ENCODE measurements at places on chromosomes 12 and 14. TPM values are rescaled to one million over a fixed set of nuclear protein-coding genes. Genes with fewer than 3 reads are reported as not detected.
A peak's percentile ranks its signal among the peaks of the same experiment; 100 is the strongest.

PPP4R4 gene
- total RNA-seq = 0.63 TPM

COL2A1 gene
- total RNA-seq = not detected

DBX2 gene
- total RNA-seq = not detected

GPD1 gene
- 0.16 TPM for total RNA-seq

CLEC12A gene
- total RNA-seq = 0.47 TPM

GARIN6 gene
- not detected for total RNA-seq

EIF2B1 gene
- total RNA-seq = 61.8 TPM

IFNG-AS1 gene
- total RNA-seq = 0.25 TPM

- no peak for DNase-seq
These were observed 6.7 kb upstream of the DNAAF2 start for GRCh38 chr14:49641697-49642129.

DNA sequence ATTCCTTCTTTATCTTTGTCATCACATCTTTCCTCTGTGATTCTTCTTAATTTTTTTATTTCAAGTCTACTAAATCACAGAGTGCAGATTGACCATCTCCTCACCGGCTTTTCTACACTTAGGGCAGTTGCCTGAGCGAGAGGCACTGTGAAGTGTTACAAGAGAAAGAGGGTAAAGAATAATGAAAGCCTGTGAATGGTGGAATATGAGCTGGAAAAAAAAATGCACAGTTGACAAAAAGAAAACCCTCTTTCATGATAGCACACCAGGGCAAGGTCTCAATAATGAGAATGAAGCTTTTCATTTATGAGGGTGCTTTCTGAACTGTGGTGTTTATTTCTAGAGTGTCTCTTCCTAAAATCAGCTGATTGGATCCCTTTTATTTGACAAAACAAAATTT lies 106.2 kb upstream of the PDE3A start:
- DNase-seq = no peak

DNA sequence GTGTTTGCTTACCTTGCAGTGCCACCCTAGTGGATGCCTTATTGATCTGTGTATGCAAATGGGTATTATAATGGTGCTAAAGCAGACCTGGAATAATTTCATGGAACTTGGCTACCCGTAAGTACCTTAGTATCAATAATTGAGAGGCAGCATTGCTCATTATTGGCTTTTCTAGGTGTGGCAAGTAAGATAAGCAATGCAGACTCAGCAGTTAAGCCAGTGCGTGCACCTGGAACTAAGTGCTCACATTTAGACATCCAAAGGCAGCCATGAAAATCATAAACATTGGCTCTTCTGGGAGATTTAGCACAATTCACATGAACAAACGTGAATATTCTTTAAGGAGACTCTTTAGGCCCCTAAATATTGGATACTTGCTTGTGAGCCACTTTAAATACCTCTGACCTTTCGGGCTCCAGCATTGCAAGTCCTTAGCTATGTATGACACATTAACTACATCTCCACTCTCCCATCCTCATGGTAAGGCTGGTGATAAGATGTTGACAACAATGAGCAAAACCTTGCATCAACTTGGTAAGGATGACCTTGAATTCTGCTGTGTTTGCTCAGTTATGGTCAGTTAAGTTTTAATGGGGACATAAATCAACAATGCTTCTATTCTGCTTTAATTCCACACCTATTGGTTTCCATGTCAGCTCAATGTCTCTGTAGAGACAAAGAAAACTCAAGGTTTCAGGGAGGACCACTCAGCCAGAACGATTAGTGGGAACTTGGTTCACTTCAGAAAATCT lies 112.0 kb downstream of the SLC5A8 start:
- no peak for DNase-seq

- DNase-seq = no peak
These were observed 52.9 kb upstream of the CAPRIN2 start for GRCh38 chr12:30807695-30808034.

DNA sequence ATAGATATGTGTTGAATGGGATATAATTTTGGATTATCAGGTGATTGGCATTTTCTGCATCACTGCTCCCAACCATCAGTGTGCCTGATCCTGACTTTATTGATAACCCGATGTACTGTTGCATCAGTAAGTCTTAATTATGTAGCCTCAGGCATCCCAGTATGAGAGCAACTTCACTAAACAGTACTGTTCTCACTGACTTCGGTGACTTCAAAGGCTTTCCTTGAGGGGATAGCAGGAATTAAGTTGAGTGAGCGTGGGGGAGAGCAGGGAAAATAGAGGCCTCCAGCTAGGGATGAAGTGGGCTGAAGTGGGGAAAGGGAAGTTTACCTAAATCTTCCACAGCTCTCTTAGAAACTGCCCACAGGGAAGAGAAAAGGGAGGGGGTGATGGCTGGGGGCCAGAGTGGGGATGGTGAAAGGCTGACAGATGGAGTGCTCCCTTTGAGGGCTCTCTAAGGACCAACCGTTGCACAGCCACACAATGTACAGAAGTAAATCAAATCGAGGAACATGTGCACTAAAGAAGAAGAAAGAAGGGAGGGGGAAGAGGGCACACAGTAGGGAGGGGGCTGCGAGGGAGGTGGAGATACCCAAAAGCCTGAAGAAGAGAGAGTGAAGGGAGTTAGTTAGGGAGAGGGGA lies 10.7 kb upstream of the NEUROD4 start:
- no peak for DNase-seq

DNA sequence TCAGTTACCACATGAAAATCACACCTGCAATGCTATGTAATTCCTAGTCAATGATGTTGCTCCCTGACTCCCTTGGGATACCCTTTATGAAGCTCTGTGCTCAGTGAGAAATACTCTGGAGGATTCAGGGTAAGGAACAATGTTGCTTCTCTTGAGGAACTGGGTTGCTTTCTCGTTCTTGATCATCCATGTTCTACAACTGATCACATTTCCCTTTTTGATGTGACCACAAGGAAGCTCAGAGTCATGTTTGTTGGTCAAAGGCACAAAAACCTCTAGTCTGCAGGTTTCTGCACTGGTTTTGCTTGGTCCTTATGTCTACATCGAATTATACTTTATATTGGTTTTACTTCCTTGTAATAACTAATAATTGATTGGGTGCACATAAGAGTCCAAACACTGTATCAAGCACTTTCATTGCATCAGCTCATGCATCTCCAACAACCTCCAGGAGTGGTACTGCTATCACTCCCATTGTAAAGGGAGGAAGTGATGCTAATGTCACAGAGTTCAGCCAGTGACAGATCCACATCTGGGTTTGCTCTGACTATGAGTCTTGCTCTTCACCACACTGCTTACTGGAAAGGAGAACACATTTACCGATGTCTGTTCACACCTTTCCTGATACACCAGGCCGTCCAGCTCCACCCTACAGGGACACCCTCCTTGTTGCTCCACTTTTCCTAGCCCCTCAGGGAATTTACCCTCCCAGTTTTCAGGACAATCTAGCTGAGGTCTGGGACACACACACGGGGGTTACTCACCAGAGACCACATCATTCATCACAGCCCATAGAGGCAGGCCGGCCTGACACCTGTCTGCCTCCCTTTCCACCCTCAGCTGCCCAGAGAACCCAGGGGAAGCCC lies 41.0 kb downstream of the CMKLR1 start:
- DNase-seq = no peak

GRCh38 chr14:29274890-29275596 lies 508.5 kb downstream of the FOXG1 start:
- no peak for DNase-seq

DNA sequence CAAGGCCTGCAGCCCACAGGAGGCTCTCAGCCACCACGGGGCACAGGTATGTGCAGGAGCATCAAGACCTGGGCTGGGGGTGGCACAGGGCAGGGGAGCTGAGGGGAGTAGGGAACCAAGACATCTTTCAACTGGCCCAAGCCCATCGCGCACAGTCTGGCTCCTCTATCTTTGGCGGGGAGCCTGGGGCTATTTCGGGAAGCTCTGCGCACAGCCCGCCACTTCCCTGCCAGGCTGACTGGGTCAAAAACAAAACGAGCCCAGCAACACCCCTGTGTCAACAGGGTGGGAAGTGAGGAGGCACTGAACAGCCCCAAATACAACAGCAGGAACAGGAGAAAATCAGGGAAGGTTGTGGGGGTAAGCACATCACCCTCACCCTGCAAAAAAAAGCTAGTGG lies 83.9 kb downstream of the ARL6IP4 start:
- no peak for DNase-seq

- no peak for DNase-seq
These were observed 5.9 kb downstream of the LAG3 start for GRCh38 chr12:6778217-6778573.

DNA sequence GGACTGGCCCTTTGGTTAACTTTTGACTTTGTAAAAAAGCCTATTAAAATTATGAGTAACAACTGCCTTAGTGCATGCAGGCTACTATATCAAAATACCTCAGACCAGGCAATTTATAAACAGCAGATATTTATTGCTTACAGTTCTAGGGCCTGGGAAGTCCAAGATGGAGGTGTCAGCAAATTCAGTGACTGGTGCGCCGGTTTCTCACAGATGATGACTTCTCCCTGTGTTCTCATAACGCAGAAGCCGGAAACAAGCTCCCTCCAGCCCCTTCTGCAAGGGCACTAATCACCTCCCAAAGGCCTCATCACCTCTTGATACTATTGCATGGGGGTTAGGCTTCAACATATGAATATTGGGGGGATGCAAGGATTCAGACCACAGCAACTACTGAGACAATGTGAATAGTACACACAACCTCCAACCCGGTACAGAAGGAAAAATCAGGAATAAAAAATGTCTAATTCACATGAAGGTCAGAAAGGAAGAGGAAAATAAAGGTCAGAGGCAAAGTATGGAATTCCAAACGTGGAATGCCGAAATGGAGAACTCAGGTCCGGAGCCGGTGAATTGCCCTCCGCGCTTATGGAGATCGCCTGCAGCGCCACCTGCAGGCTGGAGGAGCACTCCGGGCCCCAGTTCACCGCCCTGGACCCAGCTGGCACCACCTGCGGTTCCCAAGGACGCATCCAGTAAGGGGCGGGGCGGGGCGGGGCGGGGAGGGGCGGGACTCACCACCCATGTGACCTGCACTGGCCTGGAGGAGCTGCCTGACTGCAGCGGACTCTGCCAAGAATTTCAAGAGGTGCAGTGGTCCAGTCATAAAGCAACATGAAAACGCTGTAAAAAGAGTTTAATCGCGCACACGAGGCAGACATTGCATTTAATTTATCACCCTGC lies 203.4 kb downstream of the KIF26A start:
- peak; percentile 59 for DNase-seq

DNA sequence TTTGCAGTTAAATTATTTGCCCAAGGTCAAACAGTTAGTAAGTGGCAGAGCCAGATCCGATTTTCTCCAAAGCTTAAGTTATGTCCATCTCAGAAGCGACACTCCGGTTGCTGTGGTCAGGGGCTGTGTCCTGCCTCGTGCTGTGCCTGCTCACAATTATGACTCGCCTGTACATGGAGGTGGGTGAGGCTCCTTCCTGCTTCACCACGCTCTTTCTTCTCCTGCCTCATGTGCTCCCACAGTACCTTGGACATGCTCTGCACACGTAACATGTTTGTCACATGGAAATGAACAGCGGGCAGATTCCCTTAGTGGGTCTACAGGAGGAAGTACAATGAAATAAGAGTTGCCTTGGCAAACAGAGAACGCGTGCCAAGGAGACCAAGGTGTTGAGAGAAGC lies 62.2 kb upstream of the CCND2 start:
- no peak for DNase-seq

DNA sequence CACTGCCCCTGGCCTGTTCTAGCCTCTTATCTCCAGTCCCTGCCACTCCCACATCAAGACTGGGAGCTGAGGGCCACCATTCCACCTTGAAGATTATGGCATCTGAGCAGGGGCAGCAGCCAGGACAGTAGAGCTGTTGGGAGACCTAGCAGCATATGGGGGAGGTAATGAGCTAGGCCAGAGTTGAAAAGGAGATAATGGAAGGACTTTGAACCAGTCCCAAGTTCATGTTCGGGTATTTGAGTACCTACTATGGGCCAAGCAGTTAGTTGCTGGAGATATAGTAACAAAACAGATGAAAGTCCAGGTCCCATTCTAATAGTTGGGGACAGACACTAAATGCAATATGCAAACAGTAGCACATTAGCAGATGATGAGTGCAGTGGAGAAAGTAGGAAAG lies 151.5 kb downstream of the PLXNC1 start:
- no peak for DNase-seq

DNA sequence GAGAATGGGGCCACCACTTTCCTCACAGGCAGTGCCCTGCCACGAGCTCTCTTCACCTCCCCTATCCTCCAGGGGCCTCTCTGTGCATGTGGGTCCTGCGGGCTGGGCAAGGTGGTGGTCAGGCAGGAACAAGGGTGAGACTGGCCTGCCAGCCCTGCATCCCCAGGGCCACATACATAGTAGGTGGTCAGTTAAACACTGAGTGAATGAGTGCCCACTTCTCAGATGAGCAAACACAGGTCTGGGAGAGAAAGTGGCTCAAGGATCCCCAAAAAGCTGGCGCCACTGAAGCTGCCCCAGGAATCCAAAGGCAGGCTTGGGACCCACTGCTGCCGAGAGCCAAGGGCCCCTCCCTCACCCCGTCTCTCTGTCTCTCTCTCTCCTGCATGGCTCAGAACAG lies 51.1 kb downstream of the CCNK start:
- DNase-seq = no peak

- DNase-seq = no peak
These were observed 17.8 kb downstream of the E2F7 start for GRCh38 chr12:77047341-77048109.

GRCh38 chr14:104641753-104642539 lies 37.4 kb upstream of the TMEM179 start:
- no peak for DNase-seq

GRCh38 chr12:71299541-71300376 lies 139.8 kb upstream of the LGR5 start:
- no peak for DNase-seq

GRCh38 chr14:28577187-28577586 lies 189.4 kb upstream of the FOXG1 start:
- DNase-seq = no peak

- DNase-seq = no peak
These were observed 43.9 kb downstream of the TTC9 start for GRCh38 chr14:70685474-70686197.

GRCh38 chr14:74973003-74973653 lies 17.7 kb upstream of the PGF start:
- peak; percentile 68 for DNase-seq

- DNase-seq = no peak
These were observed 361.0 kb downstream of the DPF3 start for GRCh38 chr14:72532686-72533454.

DNA sequence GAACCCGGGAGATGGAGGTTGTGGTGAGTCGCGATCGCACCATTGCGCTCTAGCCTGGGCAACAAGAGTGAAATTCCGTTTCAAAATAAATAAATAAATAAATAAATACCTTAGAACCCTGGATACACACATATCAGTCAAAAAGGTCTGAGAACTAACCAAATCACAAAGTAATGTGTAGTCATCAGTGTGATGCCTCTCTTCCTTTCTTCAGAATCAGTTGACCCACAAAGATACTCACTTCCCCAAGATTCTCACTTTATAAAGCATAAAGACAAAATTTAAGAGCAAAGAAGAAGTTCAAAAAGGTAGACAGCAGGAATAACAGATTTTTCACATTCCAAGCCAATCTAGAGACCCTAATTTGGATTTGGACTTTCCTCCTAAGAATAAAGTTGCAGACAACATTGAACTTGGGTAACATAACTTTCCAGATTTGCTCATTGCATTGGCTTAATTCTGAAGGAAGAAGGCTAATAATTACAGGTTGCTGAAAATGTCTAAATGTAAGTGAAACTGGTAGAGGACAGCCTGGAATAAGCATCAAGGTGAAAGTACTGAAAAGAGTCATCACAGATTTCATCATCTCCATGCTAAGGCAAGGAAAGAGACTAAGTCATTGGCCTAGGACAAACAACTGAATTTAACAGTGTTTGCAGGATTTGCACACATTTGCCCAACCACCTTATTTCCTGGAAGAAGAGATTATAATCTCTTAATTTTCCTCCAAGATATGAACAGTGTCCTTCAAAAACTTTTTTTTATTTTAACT lies 17.4 kb downstream of the TMED10 start:
- no peak for DNase-seq
